ENCODE measurements at places on chromosomes 4 and X.
A peak's percentile ranks its signal among the peaks of the same experiment; 100 is the strongest.

DNA sequence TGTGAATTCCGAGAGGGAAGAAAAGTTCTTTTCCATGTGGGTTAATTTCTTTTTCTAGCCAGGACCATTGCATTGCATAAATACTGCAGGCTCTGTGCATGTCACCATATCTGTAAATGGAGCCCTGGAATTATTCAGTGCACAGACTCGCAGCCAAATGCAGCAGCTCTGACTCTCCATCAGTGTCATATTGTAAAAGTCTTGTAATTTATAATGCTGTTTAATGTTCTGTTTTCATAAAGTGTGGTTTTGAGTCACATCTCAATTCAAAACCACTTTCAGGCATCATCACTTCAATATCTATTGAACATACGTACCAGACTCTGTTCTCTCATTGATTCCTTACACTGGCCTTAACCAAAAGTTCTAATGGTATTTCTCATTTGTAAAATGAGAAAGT is 193.9 kb upstream of the RPL34 start:
- no peak for DNase-seq

GRCh38 chr4:19486400-19486799 is 765.3 kb upstream of the SLIT2 start:
- DNase-seq: no peak

DNA sequence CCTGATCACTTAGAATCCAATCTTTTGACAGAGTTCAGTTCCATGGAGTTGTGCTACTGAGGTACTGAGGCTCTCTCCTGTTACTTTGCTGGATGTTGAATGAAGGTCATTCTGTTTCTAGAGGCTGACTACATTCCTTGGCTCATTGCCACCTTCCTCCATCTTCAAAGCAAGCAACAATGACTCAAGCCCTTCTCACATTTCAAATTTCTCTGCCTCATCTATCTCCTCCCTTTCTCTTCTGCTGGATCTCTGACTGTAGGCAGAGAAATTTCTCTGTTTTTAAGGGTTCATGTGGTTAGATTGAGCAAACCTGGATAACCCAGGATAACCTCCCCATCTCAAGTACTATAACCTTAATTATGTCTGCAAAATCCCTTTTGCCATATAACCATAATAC is 775.4 kb downstream of the STPG2 start:
- DNase-seq: no peak

GRCh38 chr4:92791871-92792440 is 488.2 kb downstream of the GRID2 start:
- DNase-seq: no peak

- DNase-seq: no peak
Observed at GRCh38 chr4:171221181-171221580, 592.0 kb upstream of the GALNTL6 start.

DNA sequence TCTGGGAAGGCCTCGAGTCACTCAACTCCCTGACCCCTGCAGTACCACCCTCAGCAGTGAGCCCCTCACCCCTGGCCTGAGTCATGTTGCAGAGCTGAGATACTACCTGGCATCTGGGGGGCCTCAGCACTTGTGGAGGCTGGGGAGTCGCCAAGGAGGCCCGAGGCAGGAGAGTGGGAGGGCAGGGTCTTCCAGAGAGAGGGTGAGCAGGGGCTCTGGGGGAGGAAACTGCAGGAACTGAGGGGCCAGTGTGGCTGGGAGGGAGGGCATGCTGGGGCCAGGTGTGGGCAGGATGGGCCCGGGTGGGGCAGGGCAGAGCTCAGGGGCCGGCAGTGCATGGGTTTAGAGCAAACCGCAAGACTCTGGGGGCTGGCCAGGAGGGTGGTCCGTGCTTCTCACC is 59.7 kb downstream of the SORCS2 start:
- no peak for DNase-seq

- no peak for DNase-seq
Observed at GRCh38 chrX:65841263-65841662, 173.8 kb downstream of the MSN start.

DNA sequence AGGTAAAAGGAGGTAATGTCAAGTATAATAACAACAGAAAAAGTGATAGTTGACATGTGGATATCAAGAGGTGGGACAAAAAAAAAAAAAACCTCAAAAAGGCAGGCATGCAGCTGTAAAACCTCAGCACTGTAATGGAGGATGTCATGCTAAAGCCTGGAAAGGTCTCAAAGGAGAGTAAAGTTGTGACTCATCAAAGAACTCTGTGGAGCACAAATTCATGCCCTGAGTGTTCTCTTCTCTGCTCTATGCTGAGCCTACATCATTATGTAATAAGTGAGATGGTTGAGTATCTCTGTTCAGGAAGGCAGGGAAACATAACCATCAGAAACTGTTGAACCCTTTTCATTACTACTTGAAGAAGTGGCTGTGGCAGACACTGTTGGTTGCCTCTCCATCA is 597.8 kb downstream of the BCOR start:
- no peak for DNase-seq

GRCh38 chr4:156992943-156993342 is 21.3 kb upstream of the PDGFC start:
- peak; percentile 55 for DNase-seq

GRCh38 chrX:102345916-102346315 is 93.9 kb downstream of the NXF2B start:
- DNase-seq: peak; percentile 61

DNA sequence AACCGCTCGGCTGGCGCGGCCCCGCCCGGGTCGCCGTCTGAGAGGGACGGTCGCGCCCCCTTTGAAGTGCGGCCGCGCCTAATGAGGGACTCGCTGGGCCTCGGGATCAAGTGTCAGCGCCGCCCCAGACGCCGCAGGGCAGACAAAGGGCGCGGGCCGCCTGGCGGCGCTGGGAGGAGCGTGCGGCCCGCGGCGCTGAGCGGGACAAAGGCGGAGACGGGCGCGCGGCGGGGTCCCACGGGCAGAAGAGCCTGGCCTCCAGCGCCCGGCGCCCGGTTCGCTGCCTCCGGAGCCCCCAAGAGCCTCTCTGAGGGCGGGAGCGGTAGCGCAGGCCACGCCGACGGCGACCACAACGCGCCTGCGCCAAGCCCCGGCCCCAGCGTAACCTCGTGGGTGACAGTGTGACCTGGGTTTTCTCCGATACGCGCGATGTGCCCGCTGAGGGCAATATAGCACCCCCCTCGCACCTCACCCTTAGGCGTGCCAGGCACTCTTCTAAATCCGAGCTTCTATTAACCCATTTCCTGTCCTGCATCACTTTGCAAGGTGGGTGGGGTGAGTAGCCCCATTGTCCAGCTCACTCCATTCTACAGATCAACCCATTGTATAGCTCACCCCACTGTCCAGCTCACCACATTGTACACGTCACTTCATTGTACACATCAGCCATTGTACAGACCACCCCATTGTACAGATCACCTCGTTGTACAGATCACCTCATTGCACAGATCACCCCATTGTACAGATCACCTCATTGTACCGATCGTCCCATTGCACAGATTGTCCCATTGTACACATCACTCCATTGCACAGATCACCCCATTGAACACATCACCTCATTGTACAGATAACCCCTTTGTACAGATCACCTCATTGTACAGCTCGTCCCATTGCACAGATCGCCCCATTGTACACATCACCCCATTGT is 33.7 kb upstream of the STX18 start:
- peak; percentile 57 for DNase-seq

- no peak for DNase-seq
Observed at GRCh38 chr4:8860096-8860891, 11.3 kb downstream of the HMX1 start.

GRCh38 chr4:128227991-128228571 is 59.5 kb downstream of the PGRMC2 start:
- no peak for DNase-seq

- peak; percentile 67 for DNase-seq
Observed at GRCh38 chrX:15349046-15349445, 13.7 kb upstream of the PIGA start.

DNA sequence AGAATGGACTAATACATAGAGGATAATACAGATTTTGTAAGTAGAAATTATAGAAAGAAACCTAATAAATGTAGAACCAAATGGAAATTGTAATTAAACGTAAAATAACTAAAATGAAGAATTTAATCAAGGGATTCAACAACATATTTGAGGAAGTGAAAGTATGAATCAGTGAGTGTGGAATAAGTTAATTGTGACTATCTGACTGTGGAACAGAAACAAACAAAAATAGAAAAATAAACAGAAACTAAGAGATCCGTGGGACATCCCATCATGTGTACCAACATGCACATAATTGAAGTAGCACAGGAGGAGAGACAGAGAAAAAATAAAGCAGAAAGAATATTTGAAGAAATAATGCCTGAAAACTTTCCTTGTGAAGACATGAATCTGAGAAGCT is 208.6 kb upstream of the TACR3 start:
- no peak for DNase-seq

DNA sequence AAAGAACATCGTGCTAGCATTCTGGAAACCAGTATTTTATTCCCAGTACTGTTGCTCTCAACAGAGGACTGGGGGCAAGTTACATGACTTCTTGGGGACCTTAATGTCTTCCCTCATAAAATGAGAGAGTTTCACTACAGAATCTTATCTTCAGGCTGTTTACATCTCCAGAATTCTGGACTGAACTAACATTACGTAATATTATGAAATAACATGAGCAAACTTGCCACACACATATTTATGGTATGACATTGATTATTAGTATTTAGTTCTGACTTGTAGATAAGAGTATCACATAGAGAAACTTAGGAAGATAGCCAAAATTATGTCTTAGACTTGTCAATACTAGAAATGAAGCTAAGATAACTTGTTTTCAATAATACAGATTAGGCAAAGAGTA is 68.0 kb downstream of the NFKB1 start:
- no peak for DNase-seq
